Stomach (tissue), 19 donors: ENCODE measurements at places on chromosomes 2 and 18. TPM values are rescaled to one million over a fixed set of nuclear protein-coding genes. Genes with fewer than 3 reads are reported as not detected.

- DNase-seq: no peak
Observed at GRCh38 chr2:182831101-182831500, 35.3 kb downstream of the FRZB start.

LYPD1 gene
- total RNA-seq: 8.4 TPM

CDH19 gene
- total RNA-seq: 52.5 TPM

DNA sequence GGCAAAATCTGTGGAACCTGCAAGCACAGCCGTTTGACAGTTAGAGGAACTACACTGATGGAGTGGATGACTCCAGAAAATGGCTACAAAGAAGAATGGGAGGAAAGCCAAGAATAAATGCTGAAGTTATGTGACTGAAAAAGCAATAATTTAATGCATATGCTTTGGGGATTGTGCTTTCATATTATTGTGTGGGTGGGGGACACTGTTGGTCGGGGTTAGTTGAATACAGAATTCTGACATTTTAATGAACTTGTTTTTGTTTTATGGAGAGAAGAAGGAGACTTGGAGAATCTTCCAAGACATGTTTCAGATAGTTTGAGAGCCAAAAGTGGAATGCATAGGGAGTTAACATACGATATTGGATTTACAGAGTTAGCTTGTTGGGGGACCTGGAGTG is 68.5 kb downstream of the NRP2 start:
- no peak for DNase-seq

DNA sequence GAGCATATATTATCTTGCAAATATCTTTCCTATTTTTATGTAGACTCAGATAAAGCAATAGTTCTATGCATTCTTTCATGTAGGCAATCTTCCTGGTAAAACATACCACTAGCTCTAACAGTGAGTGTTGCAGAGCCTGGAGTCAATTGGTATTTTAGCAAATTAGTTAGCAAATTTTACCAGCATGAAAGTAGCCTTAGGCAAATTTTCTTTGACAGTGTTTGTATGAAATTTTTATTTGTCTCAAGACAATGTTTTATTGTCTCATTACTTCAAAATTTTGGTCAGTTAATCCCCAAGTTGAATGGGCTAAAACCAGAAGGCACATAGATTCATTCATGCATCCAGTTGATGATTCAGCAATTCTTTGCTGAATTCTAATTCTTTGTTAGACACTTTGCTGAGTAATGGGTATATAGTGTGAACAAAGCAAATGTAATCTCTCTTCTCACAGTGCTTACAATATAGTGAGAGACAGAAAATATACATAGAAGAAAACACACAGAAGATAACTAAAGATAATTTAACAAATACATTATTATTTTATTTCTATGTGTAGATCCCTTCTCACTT is 27.1 kb downstream of the SLC38A11 start:
- DNase-seq: no peak

DNA sequence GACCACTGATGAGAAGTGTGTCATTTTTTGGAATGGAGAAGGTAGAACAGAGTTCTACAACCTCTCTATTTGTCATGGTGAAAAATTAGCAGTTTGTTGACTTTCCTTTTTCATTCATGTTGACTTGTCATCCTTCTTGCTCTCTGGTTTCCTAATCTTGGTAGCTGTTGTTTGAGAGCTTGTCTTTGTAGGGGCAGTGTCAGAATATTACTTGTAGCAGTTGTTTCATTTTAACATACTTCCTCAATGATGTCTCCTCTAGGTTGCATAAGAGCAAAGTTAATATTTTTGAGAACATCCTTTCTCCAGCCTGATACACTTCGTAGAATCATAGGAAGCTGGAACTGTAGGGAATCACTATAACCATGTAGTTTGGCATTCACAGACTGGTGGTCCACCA is 368.2 kb upstream of the FANCL start:
- no peak for DNase-seq
